ENCODE measurements at places on chromosomes 2 and 18.

GRCh38 chr2:188292348-188293239 is 920 bp downstream of the GULP1 start:
- DNase-seq: no peak

DNA sequence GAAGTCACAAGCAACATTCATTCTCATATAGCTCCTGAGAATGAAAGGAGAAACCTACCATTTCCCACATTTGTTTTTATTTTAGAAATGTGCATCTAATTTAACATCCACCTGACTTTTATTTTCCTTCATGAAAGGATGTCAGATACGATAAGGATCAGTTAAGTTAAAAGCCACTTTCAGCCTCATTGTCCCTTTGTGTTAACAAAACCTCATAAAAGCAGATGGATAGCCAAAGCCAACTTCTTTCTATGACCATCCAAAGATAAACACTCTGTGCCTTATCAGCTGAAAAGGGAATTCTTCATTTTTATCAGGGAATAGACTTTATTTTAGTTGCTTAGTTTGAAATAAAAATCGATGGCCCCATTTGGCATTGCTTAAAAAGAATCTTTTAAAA is 25.7 kb upstream of the RIT2 start:
- DNase-seq: no peak

GRCh38 chr2:29066271-29066860 is 8.0 kb downstream of the PCARE start:
- DNase-seq: no peak

GRCh38 chr2:29446847-29447246 is 331.6 kb downstream of the CLIP4 start:
- DNase-seq: no peak

GRCh38 chr2:205627085-205627484 is 55.2 kb upstream of the NRP2 start:
- no peak for DNase-seq

GRCh38 chr2:189783451-189783926 is 650 bp downstream of the ORMDL1 start:
- no peak for DNase-seq

DNA sequence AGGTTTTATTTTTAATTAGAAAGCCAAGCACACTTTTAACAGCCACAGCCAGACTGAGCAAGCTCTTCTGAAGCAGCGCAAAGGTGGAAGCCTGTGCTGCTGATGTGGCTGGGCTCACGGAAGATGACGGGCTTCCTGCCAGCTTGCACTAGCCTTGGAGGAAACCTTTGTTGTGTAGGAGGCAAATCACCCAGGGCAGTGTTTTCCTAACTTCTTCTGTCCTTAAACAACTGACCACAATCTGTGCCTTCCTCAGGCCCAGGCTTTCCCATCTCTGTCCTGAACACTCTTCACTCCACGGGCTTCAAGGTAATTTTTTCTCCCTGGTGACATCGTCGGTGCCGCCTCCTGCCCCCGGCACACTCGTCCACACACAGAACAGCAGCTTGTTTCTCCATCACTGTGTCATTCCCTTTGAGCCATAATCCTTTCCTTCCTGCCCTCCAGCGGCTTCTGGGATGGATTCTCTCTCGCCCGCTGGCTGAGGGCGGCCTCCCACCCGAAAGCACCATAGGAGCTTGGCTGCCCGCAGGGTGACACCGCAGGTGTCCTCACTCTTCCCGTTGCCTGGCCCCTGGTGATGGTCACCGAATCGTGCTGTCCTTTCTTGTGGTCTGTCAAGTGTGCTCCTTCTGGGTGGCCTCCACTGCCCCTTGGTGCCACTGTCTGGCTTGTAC is 31.1 kb upstream of the INHBB start:
- DNase-seq: no peak

DNA sequence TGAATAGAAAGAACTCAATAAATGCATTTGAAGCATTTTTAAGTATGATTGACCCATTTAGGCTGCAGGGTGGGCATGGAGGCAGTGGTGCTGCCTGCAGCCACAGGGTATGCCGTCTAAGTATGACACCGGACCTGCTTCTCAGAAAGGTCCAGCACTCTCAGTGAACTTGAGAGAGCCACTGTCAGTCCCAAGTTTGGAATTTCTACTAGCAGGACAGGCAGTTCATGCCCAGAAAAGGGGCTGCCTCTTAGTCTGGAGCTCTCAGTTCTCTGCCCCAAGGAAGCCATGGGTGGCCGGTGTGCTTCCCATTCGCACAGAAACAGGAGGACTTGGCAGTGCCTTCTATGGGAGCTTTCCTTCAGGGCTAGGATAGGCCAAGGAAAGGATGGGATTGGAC is 24.0 kb upstream of the MYCN start:
- DNase-seq: no peak

- DNase-seq: no peak
These were observed 25.2 kb downstream of the AAK1 start for GRCh38 chr2:69618362-69618761.

DNA sequence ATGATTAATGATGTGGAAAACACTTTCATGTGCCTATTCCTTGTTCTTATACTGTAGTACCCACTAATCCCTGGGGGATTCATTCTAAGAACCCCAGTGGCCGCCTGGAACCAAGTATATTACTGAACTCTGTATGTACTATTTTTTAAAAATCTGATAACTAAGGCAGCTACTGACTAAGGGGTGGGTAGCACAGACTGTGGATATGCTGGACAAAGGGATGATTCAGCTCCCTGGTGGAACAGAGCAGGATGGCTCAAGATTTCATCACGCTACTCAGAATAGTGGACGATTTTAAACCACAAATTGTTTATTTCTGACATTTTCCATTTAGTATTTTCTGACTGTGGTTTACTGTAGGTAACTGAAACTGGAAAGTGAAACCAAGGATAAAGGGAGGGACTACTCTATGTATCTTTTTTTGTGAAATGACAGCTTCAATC is 41.8 kb upstream of the CDC42EP3 start:
- DNase-seq: no peak

DNA sequence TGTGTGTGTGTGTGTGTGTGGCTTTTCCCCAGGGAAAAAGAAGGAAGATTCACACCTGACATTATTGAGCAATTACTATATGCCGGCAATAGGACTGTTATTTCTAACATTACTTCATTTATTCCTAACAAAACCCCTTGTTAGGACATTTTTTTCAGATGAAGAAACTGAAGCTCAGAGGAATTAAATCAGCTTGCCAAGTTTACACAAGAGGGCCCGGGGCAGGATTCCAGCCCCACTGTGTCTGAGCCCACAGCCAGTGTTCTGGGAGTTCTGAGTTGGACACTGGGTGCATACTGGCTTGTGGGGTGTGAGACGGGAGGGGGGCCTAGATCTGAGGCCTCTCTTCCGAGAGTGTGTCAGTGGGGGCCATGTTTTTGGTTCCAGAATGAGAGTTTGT is 9.9 kb downstream of the TOGARAM2 start:
- no peak for DNase-seq

- DNase-seq: no peak
These were observed 11.4 kb upstream of the REG1B start for GRCh38 chr2:79099140-79099686.

DNA sequence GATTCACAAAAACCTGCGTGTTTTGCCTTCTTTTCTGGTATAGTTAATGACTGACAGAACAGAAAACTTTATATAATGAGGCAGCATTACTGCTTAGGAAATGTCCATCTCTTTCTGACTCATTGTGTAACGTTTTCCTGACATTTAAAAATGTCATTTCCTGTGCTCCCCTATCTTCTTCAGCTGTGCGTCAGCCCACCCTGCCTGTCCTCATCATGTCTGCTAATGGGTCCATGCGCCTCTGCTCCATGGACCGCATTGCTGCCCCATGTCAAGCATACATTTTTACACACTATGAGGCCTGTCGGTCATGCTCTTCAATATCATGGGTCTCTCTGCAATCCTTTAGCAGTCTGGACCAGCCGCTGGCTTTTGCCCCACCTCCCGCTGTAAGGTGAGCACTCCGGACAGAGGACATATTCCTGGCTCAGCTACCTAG is 234.3 kb downstream of the CDCA7 start:
- DNase-seq: no peak

DNA sequence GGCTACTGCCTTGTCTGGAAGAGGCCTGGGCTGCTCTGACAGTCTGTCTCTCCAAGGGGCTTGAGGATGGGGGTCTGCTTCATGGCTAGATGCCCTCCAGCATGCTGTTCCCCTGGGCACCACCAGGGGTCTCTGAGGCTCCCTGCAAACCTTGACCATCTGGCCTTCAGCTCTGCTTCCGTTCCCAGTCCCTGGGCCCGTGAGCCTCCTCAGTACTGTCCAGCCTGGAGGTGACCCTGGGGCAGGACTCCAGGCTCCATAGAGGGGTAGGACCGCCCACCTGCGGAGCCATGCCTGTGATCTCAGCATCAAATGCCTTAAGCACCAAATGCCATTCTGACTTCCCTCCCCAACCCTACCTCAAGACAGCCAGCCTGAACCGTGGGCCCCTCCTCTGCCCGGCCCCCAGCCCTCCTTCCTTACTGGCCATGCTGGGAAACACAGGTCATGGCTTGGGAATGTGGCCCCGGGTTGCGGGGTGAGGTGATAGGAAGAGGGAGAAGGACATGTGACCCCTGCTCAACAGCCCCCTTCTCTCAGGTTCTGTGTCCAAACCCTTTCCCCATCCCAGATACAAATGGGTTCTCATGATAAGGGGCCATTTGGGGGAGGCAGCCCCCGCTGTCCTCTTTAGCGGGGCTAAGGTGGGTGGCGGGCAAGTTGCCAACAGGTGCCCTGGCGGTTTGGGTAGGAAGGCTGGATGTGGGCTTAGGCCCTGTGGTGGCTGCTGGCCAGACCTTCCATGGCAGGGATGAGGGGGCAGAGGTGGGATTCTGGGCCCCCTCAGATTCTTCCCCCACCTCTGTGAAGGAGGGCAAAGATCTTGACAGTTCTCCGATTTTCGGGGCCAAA is 25.0 kb downstream of the SPEG start:
- DNase-seq: no peak

DNA sequence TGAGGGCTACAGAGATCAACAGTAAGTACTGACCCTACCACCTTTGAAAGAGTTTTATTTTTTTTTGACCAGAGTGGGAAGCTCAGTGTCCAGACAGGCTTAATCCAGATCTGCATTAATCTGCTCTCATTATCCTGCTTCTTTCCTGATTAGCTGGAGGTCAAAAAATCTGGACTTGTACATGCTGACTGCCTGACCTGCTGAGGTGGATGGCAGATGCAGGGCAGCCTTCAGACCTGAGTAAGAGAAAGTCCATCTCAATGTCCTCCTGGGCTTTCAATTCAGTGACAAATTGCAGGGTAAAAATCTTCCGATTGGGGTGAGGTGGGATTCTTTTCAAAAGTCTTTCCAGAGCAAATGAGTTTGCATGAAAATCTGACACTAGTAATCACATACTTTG is 998.8 kb upstream of the PIK3C3 start:
- DNase-seq: no peak
